ENCODE measurements at places on chromosomes 2 and 18.

GRCh38 chr18:3867864-3868311 is 417.9 kb downstream of the TGIF1 start:
- no peak for DNase-seq

- DNase-seq = no peak
Measured at GRCh38 chr18:79460481-79461300, 65.0 kb downstream of the NFATC1 start.

DNA sequence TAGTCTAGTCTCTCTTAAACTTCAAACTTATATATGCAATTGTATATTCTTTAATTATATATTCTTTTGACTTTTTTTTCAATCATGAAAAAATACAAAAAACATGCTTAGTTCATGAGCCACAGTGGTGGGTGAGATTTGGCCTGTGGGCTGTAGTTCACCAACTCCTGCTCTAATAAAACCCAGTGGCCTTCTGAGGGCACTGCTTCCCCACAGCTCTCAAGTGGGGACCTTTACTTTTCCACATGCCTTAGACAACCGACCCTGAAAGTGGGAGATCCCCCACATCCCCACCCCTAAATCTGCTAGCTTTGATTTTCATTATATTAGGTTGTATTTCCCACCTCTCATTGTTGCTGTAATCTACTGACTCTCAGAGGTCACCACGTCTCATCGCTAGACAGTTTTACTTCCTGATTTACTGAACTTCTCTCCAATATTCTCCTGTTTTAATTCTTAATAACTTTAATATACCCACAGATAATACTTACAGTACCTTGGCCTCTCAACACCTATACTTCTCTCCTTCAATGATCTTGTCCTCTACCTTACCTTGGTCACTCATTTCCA is 57.3 kb downstream of the ROCK1 start:
- DNase-seq = no peak

GRCh38 chr18:58447402-58448095 is 181.3 kb downstream of the ALPK2 start:
- DNase-seq = no peak

All from BJ (cell line).